Fibroblast of skin of right quadriceps (primary cell): ENCODE measurements at places on chromosomes 2 and 18.
A peak's percentile ranks its signal among the peaks of the same experiment; 100 is the strongest.

GRCh38 chr2:74099271-74099670 is 48.4 kb downstream of the BOLA3 start:
- no peak for DNase-seq

DNA sequence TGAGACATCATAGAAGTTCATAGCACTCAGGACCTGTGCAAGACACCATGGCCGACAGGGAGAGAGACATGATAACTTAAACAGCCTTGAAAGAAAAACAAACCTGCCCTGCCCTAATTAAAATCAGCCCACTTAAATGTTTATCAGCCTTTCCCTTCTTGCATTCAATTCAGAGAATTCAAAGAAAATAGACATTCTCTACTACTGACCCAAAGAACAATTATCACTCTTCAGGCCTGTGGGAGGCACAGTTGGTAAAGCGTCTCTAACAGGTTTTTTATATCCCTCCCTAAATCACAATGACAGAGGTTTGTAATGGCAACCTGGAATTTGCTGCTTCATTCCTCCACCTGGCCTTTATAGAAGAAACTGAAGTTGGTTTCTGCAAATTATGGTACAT is 1.7 kb downstream of the CDK15 start:
- no peak for DNase-seq

DNA sequence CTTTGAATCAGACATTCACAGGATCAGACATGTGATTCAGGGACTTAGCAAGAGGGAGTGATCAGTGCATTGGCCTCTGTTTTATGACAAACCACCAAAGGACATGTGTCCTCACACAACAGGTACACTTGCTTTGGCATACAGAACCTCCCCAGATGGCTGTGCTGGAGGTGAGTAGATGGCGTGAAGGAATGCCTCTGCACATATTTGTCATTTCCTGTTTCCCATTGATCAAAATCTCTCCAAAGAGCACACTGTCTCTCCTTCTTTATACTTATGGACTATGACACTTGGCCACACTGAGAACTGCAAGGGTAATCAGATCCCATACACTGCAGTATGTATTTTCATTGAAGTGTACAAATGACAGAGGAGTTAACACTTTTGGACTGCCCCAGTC is 927.6 kb downstream of the TSN start:
- DNase-seq = no peak

DNA sequence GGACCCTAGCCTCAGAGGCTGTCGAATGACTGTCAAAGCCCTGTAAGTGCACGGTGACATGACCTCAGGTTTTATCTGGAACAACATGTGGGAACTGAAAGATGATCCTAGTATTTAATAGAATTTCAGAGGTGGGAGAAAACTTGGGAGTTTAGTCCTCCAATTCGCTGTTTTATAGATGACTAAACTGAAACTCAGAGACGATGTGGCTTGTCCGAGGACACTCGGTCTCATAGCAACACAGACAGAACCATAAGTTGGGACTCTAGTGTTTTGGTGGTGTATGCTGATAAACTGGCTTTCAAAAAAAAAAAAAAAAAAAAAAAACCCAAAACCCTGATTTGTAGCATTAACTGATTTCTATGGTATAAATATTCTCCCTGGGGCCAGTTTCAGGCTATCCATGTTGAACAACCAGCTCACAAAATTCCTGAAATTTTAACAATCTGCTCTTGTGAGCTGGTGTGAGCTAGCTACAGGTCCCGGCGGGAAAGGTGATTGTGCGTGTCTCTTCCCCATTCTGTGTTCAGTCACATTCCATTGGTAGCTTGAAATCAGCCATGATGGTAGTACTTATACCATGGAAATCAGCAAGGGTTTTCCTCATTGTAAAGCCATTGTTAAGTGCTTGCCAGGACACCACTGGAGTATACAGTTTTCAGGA is 195.5 kb upstream of the EPAS1 start:
- no peak for DNase-seq

DNA sequence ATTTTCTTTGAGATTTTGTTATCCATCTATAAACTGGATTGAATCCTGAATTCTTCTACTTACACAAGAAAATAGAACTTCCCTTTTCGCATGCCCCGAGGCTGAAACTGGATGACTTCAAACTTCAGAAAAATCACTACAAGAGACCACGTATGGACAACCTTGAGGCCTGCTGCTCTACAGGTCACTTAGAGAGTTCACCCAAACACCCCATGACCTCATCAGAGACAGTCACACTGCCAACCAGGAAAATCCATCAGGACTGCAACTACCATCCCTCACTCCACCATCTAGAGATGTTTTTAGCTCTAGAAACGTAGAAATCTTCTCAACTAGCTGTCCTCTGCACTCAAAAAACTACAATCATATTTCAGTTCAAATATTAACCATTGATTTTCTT is 18.6 kb upstream of the GPC1 start:
- no peak for DNase-seq

DNA sequence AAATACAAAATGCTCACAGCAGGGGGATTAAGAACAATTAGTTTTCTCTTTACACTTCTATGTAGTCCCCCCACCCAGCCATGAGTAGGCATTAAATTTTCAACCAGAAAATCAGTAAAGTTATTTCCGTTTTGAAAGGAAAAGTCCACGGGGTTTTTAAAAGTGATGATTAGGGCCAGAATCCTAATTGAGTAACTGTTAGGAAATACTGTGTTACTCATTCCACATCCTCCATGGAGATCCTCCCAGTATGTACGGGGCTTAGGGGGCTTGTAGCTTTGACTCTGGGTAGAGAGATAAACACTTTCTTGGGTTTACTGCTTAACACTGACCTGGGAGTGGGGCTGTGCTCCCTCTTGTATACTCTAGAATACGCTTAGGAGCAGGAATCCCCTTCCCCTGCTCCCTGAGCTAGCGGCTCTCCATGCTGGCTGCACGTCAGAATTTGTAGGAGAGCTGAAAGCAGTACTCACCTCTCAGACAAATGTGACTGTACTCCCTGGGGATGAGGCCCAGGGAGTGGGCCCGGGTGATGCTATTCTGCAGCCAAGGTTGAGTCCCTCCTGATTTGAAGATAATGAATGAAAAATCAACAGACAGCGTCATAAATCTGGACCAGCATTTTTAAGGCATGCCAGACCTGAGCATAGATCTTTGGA is 100.5 kb downstream of the SLC4A3 start:
- peak; percentile 11 for DNase-seq

DNA sequence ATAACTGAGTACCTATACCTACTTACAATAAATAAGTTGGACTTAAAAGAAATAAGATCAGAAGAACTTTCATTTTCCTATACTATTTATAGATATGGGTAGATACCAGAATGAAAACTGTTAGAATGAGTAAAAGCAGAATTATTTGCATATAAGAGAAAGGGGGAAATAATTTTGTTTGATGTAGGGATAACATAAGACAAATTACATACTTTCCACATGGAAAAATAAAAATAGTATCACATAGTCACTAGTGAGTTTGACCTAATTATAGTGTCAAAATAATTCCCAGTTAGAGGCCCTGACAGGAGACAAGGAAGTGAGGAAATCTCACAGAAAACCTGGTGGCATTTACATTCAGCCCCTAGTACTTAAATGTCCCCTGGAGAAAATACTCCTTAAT is 28.6 kb downstream of the KCMF1 start:
- DNase-seq = no peak

DNA sequence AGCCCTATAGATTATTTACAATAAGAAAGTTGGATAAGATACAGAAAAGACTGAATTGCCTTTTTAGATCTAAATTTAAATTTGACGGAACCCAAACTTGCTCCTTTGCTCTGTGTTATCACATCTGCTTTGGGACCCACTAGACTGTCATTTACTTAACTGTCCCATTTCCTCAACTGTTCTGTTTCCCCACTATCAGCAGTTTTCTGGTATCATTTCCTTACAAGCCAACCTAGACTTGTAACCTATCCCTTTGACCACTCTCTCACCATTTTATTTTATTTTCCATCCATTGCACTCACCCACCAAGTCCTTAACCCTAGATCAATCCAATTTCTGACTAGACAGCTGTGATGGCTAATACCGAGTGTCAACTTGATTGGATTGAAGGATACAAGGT is 38.6 kb upstream of the CD28 start:
- DNase-seq = no peak

DNA sequence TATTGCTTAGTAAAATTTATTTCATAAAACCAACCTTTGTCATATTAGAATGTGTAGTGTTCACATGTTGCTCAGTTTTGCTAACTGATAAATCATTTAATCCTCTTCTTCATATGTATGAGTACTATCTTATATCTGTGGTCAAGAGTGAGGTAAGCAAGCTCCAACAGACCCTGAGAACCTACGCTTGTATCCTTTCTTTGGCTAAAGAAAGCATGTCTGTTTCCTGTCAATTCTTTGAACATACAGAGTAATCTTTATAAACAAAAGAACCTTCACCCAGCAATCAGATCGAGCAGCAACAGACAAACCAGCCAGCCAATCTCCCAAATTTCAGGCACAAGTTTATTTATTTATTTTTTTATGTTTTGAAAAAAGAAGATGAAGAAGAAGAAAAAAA is 6.4 kb downstream of the ADCYAP1 start:
- DNase-seq = no peak

DNA sequence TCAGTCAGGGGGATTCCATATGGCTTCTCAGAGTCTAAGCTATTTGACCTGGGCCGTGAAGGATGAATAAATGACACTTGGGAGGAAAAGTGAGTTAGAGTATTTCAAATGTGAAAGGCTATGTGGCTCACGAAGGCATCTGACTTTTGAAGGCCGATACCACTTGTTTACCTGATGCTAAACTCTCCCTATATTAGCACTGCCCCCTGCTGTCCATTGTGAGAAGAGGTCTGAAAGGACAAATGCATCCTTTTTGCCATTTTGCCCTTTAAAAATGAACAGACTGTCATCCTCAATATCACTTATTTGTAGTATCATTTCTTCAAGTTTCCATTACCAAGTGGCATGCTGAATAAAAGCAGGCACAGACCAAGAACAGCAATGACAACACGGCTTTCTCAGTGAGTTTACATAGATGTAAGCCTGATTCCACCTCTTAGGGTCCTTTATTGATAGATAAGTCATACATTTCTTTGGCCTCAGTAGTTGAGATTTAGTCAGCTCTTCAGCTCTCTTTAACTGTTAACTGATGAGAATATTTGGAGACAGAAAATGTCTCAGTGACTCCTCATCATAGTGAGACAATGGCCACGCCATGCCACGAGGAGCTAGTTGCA is 40.1 kb downstream of the DOCK10 start:
- peak; percentile 69 for DNase-seq

DNA sequence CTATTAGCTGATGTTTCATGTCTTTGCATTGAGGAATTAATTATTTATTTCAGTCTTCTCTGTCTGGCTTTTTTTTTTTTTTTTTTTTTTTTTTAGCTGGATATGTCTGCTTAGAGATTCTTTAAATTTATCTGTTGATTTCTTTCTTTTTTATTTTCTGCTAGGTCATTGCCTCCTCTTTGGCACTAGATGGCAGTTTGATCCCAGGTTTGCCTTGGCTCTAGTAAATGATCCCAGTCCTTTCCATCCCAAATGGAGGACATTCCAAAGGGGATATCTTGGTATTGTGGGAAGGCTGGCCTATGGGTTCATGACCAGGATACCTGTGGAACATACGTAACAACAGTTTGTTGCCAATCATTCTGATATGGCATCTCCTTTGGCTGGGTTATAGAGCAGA is 339.5 kb upstream of the GCFC2 start:
- no peak for DNase-seq

DNA sequence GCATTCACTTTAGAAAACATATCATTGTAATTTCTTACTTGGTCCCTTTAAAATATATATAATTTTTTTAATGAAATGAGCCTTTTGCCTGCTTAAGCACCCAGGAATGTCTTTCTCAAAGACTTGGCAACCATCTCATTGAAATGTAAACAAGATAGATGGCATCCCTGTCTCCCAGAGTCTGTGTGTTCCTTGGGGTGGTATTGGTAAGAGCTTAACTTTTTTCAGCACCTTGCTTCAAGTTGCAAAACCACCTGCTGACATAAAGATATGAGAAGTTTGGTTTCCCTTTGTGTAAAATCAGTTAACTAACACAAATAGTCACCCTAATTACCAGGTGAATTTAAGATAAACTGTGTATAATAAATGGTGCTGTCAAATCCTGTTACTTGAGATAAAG is 266.9 kb downstream of the DSC3 start:
- no peak for DNase-seq

GRCh38 chr2:100235098-100235497 is 87.2 kb downstream of the LONRF2 start:
- DNase-seq = no peak

DNA sequence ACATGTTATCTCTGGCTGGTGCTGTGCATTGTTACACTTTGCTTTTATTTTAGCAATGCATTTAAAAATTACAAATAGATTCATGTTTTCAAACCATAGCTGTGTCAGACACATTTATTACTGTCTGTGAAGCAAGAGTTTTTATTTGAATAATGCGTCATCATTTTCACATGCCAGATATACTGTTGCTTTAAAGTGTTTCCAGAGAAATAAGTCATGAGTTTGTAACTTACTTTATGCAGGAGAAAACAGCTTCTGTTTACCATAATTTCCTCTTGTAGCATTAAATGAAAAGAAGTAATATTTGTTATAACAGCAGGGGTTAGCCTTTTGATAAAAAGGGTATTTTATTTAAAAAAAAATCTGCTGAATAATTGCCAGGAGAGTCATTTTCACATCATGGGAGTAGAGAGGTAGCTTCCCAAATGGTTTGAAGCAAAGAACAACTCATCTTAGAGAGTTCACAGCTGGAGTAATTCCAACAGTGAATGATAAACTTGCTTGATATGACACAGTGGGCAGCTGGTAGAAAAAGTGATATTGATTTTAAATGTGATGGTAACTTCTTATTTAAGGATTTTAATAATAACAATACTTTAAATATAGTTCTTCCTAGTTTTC is 1274.5 kb upstream of the CRIM1 start:
- DNase-seq = peak; percentile 41

DNA sequence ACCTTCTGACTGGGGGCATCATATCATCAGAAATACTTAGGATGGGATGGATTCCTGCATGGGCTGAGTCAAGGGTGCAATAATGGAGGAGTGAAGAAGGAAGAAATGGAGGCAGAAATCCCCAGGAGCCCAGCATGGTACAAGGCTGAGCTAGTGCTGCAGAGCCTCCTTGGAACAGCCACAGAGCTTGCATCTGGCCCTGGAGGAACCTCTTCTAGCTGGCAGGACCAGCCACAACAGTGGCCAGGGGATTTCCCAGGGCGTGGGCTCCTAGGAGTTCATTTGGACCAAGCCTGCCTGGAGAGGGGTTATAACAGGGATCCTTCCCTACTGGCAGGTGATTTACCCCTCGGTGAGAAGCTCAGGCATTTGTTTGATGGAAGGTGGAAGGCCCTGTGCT is 4.7 kb upstream of the IL37 start:
- no peak for DNase-seq

DNA sequence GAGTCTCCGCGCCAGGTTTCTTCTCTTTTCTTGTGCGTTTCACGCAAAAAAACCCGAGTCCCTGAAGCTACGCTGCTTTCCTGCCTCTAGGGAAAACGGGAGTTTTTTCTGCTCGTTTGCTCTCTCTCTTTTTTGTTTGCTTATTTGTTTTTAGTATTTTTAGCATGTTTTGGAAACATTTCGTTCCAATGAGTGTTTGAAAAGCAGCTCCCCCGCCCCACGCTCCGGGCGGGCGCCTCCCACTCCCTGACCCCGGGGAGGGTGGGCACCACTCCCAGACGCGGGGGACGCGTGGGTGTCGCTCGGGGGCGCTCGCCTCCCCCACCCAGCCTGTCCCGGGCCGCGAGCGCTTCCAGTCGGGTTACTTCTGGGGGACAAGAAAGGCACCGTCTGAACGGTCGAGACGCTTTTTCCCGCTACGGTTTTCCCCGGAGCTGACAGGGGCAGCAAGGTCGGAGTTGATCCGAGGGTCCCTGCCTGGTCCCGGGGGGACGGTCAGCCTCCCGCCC is 446 bp upstream of the EFHD1 start:
- DNase-seq = no peak

GRCh38 chr2:120577721-120578295 is 157.9 kb upstream of the GLI2 start:
- no peak for DNase-seq
